ENCODE measurements at places on chromosomes 11 and 22.

DNA sequence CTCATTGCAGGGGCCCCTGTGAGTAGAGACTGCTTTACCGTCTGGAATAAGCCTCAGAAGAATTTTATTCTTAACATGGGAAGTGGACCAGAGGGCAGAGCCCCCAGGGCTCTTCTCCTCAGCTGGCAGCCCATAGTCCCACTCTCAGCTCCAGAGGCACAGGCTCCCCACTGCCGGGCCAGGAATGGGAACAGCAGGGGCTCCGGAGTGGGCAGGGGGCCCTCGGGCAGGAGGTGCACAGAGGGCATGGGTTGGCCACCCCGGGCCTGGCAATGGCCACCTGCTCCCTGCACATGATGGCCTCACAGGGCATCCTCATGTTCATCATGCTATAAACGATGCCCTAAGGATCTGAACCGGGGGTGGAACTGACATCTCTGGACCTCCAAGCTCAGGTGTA lies 1469.7 kb downstream of the BRD1 start:
- DNase-seq = no peak

GRCh38 chr11:64297699-64298358 lies 2.3 kb upstream of the CATSPERZ start:
- DNase-seq = no peak

DNA sequence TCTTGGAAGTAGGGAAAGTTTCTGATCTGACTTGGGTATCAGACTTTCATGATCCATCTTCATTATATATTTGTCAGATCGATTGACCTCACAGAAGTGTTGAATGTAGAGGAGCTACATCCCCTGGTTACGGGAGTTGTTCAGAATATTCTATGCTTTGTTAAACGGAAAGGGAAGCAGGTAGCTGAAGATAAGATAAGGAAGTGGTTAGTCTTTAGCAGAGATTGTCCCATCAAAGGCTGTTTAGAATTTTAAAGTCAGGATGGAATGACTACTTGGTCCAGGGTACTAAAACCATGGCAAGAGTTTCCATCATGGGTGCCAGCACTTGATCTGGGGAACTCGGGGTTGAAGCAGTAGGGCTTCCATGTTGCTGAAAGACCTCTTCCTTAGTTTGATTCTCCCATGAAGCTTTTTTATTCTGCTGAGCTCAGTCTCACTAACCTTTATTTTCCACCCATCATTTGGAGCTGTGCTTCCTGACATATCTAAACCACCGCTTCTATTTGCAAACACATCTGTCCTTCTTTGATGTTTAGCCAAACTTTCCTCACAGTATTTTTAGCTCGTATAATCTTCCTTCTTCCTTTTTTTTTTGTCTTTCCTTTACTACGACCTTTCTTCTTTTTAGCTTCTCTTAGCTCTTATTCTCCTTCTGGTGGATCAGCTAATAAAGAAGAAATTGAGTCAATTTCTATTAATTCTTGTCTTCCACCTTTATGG lies 4.0 kb upstream of the C22orf31 start:
- no peak for DNase-seq

DNA sequence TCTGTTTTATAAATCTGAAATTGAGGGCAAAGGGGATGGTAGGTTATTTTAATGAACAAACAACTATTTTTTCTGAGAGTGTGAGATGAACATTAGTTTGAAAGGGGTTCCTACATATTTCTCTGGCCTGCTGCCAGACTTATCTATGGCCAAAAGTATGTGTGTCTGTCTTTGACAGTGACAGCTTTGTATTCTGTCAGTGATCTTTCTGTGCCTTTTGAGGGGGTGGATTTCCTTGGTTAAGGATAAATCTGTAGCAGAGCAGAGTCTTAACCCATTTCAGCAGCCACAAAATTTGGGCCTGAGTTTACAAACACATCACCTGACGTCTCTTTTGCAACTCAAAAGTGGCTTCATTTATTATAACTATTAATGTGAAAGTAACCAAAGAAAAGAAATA lies 30.9 kb downstream of the ZFTA start:
- DNase-seq = peak; percentile 17

DNA sequence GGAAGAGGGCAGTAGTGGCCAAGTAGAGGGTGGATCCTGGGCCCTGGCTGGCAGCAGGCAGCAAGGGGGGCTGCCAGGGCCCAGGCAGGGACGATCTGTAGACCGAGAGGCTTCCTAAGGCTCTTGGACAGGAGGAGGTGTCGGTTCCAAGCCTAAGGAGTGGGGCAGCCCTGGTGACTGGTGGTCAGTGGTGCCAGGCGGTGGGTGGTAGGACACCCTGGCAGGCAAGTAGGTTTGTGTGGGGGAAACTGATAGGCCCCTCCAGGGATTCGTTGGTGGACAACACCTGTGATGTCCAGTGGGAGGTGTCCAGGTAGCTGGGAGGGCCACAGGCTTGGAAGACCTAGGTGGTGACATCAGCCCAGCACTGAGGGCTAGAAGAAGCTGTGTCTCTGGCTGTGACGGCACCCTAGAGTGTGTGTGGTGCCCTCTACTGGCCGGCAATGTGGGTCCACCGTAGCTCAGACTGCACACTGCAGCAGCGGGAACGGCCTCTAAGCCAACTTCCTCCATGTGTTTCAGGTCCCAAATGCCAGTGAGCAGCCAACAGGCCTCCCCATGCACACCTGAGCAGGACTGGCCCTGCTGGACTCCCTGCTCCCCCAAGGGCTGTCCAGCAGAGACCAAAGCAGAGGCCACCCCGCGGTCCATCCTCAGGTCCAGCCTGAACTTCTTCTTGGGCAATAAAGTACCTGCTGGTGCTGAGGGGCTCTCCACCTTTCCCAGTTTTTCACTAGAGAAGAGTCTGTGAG lies 9.4 kb upstream of the SAMM50 start:
- DNase-seq = peak; percentile 85

DNA sequence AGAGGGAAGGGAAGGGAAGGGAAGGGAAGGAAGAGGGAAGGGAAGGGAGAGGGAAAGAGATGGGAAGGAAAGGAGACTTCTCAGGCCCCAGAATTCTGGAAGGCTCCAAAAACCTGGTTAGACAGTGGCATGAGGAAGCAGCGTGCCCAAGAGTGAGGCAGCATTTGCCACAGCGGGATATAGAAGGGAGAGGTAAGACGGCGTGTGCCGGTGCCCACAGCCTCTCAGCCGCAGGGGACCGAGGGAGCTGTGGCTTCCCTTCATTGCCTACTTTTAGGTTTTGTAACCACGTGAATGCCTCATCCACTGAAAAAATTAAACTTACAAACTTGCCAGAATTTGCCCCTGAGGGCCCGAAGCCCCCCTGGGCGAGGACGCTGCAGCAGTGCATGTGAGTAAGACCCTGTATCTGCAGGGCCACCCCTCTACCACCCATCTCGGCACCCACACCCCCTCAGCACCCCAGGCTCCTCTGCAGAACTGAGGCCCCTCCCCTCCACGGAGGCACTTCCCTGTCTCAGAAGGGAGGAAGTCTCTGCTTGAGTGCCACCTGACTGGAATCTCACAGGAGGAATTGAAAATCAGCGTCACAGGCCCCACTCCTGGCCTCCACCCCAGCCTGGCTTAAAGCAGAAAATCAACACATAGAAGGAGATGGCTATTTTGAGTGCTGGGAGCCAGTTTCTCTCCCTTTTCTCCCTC lies 58.1 kb downstream of the LINC01488 start:
- DNase-seq = no peak

GRCh38 chr22:48423481-48423911 lies 1404.2 kb downstream of the BRD1 start:
- no peak for DNase-seq

- peak; percentile 16 for DNase-seq
Observed at GRCh38 chr11:121582296-121582695, 129.5 kb upstream of the SORL1-AS1 start.

- peak; percentile 47 for DNase-seq
Observed at GRCh38 chr11:9313648-9314290, 624 bp downstream of the TMEM41B start.

DNA sequence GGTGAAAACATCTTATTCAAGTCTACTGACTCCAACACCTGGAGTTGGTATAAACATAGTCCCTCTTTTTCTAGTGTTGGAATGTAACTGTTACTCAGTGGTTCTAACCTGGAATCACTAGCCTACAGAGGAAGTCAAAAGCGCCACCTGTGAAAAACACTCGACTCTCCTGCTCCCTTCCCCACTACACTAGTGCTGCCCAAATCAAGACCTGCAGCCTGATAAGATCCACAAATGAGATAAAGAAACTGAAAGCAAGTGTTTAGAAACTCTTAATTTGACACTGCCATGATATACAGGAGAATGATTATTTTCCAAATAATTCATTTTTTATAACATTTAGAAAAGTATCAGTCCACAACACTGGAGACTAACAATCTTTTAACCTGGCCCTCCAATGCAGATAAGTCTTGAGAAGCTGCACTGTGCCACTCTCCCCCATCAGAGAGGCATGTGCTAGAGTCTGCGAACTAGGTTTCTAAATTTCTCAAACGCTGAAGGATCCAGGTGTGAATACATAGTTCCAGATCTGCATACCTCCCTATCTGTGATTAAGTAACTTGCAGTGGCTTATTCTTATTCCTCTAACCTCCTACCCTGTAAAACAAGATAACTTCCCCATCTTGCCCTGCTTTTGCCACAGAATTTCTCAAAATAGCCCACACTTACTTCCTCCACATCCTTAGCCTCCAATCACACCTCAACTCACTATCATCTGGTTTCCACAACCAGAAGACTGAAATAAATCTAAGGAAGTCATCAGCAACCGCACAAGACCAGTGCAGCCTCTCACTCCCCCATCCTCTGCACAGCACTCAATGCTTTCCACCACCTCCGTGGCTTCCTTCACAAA lies 88.1 kb downstream of the RRAS2 start:
- no peak for DNase-seq

DNA sequence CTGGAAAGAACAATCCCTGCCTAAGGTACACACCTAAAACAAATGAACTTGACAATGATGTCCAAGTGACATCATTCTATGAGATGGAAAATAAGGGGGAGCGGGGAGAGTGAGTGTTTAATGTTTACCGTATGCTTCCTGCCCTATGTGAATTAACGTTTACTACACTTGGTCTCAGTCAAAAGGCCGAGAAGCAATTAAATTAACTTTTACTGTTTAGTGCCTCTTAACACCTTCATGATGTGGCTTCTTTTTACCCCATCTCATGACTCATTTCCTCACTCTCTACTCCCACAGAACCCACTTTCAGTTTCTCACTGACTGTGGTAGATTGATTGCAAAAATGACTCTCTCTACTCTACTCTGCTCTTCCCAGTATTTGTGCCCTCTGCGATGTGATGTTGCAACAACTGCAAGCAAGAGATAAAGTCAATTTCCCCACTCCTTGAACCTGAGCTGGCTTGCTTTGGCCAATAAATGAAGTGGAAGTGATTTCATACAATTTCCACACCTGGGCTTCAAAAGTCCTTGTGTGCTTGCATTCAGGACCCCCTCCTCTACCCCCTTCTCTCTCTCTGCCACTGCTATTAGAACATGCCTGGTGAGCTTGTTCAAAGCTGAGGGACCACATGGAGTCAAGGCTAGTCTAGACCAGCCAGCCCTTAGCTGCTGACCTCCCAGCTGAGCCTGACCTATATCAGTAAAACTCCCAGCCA lies 11.6 kb upstream of the ALKBH3 start:
- DNase-seq = peak; percentile 11

- DNase-seq = no peak
Observed at GRCh38 chr22:26610996-26611395, 6.8 kb downstream of the CRYBB1 start.

DNA sequence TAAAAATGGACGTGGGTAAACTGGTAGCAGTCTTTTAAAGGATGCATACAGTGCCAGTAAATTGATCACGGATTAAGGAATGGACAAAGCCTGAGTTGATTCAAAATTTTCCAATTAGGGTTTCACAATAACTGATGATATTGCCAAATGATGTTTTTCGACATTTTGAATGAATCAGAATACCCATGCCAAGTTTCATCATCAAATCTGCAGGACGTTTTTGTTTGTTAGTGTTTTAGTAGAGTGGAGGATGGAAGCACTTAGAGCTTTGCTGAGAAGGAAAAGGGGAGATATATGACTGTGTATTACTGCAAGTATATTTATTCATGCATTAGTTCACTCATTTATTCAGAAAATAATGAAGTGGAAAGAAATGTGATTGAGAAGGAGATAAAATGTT lies 78.3 kb downstream of the SLC17A6 start:
- DNase-seq = no peak

GRCh38 chr22:35397095-35397904 lies 2.6 kb upstream of the MCM5 start:
- DNase-seq = no peak

- no peak for DNase-seq
Observed at GRCh38 chr22:19336133-19337075, 44.9 kb upstream of the CLTCL1 start.

- no peak for DNase-seq
Observed at GRCh38 chr22:18119409-18120110, 9.0 kb downstream of the TUBA8 start.

DNA sequence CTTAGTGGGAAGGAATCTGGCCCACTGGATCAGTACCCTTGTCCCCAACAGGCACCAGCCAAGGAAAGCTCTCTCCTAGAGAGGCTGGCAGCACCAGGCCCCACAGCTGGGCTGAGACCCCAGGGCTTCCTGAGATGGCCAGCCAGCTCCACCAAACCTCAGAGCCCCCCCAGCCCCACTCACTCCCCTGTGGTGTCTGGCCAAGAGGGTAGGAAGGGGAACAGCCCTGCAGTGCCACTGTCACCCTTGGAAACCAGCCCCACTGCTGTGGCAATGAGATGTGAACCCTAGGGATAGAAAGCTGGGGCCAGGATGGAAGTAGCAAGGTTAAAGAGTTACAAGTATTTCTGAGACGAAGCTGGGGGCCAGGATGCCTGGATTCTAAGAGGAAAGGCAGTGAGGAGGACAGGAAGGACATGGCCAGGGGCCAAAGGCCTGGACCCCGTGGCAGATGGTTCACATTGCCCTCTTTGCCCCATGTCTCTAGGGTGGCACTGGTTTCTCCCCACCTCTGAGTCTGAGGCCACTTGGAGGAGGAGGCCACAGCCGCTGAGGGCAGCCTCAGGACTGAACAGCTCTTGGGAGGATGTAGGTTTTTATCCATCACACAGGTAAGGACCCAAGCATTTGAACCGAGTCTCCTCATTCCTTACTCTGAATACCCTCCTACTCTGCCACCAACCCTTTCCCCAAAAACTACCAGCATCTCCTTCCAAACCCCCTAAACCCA lies 28.8 kb downstream of the NRXN2 start:
- DNase-seq = no peak

- DNase-seq = peak; percentile 51
Observed at GRCh38 chr11:68142028-68142412, 20.8 kb upstream of the CHKA start.
